ENCODE measurements at places on chromosomes 7 and 10.

- DNase-seq = no peak
Measured at GRCh38 chr10:29140151-29140550, 148.7 kb upstream of the LYZL1 start.

DNA sequence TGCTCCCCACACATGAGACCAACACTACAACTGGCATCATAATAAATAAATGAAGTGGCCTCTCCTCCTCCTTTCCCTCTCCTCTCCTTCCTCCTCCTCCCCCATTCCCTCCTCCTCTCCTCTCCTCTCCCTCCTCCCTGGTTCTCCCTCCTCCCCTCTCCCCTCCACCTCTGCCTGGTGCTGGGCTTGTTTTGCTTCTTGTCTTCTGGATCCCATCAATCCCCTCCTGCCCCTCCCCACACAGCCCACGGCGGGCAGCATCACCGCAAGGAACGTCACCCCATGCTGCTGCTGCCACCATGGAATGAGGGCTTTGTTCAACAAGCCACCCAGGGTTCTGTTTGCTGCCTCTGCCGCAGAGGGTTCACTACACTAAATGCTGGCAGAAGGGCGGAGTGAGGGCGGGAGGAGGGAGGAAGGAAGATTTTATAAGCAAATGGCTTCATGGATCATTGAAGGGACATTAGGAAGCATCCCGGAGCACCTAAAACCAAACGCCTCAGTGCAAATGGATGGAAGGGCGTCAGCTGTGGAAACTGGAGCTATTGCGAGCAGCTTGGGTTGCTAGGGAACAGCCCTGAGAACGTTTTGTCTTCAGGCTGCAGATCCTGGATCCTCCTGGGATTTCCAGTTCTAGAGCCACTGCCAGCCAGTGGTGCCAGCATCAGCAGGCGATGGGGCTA is 379.7 kb upstream of the ZMIZ1 start:
- DNase-seq = peak; percentile 47

DNA sequence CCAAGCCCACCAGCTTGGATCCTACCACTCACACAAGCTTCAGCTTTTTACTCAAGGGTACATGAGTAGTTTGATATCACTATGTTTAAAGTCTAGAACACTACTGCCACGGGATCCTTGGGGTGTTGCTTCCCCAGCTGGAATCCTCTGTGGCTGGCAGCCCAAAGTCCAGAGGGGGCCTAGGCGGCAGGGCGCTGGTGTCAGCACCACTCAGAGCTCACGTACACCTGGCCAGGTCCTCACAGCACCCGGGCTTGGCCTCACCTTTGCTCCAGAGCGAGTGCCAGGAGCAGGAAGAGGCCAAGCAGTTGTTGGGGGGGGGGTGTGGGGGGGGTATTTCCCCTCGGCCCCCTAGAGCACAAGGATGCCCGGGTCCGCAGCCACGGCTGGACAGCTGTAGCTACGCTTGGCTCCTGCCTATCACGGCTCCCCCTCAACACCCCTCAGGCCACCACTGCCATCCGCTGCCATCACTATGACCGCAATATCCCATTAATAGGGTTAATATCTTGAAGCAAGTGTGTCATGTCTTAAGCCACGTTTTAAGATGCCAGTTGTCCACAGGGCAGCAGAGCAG is 17.0 kb downstream of the ZDHHC6 start:
- DNase-seq = no peak

GRCh38 chr7:99762680-99763327 is 21.2 kb downstream of the CYP3A4 start:
- no peak for DNase-seq

DNA sequence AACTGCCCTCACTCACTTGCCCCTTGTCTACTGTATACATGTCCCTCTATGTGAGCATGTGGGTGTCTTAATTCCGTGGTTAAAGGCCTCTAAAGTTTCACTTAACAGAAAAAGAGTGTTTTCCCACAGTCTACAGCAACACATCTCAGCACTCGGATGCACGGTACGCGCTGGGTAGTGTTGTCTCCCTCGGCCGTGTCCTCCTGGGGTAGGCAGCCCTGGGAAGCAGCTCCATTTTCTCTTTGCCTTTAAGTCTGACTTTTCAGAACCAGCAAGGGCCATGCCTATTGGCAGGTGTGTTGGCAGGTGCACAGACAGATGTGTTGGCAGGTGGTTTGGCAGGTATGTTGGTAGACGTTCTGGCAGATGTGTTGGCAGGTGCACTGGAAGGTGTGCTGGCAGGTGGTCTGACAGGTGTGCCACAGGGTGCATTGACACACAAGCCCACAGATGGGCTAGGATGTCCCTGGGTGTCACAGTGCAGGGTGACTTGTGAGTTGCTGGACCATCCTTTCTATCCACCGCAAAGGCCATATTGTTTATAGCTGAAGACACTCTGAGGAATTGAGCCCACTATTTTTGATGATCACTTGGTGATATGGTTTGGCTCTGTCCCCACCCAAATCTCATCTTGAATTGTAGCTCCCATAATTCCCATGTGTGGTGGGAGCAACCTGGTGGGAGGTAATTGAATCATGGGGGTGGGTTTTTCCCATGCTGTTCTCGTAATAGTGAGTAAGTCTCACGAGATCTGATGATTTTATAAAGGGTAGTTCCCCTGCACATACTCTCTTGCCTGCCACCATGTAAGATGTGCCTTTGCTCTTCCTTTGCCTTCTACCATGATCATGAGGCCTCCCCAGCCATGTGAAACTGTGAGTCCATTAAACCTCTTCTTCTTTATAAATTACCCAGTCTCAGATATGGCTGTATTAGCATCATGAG is 296.9 kb downstream of the TNS3 start:
- DNase-seq = no peak

GRCh38 chr7:15515252-15515651 is 46.6 kb downstream of the AGMO start:
- no peak for DNase-seq

GRCh38 chr7:70017357-70017756 is 419.1 kb downstream of the AUTS2 start:
- DNase-seq = no peak

- no peak for DNase-seq
Measured at GRCh38 chr10:470339-471003, 219.0 kb downstream of the DIP2C start.

GRCh38 chr10:72012796-72013195 is 48.6 kb downstream of the CHST3 start:
- DNase-seq = no peak

GRCh38 chr10:61901829-61902444 is 438 bp downstream of the ARID5B start:
- no peak for DNase-seq

DNA sequence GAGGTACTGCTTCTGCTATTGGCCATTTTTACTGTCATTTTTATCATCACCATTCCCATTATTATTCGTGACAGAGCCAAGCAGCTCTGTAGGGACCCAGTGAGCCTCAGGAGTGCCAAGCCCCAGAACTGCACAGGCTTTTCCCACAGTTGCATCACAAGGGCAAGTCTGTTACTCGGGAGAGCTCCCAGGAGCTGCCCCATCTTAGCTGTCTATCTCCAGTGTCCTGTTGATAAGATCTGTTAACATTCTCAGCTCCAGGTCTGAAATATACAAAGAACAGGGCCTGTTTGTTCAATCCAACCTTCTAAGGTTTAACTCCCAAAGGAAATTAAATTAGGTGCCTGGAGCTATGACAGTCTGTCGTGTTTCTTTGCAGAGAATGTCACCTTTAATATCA is 20.2 kb upstream of the TRIM8 start:
- DNase-seq = no peak

DNA sequence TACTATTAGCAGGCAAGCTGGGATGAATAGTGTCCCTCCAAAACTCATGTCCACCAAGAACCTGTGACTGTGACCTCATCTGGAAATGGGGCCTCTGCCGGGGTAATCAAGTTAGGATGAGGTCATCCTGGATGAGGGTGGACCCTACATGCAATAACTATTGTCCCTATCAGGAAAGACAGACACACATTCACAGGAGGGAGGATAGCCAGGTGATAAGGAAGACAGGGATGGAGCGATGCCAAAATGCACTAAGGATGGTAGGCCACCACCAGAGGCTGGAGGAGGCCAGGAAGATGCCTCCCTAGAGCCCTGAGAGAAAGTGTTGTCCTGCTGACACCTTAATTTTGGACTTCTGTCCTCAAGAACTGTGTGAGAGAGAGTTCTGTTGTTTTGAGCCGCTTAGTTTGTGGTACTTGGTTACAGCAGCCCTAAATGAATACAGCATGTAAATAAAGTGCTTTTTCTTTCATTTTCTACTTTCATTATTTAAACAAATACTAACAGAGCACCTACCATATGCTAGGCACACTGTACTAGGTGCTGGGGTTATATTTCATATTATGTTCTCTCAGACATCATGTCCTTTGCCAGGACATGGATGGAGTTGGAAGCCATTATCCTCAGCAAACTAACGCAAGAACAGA is 111.9 kb downstream of the USP6NL start:
- DNase-seq = no peak

GRCh38 chr10:43944381-43945093 is 295.9 kb upstream of the ZNF32 start:
- DNase-seq = no peak

- DNase-seq = no peak
Measured at GRCh38 chr10:48806342-48806741, 121.7 kb downstream of the WDFY4 start.

- DNase-seq = no peak
Measured at GRCh38 chr7:18126281-18126680, 98.6 kb upstream of the PRPS1L1 start.

DNA sequence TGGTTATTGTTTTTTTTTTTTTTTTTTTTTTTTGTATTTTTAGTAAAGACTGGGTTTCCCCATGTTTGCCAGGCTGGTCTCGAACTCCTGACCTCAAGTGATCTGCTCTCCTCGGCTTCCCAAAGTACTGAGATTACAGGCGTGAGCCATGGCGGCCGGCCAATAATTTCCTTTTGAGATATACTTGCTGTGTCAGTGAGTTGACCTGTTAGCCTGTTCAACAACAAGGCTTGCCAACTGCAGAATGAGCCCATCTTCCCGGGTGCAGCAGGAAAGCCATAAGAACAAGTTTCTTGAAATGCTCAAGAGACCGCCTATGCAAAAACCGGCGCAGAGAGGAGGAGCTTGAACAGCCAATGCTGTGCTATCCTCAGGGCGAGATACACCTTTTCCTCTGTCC is 112.5 kb downstream of the PRPF18 start:
- DNase-seq = no peak

GRCh38 chr7:127844707-127845331 is 186.4 kb downstream of the LRRC4 start:
- peak; percentile 14 for DNase-seq

- DNase-seq = no peak
Measured at GRCh38 chr7:317643-318405, 27.9 kb downstream of the FOXL3 start.

- no peak for DNase-seq
Measured at GRCh38 chr10:130041451-130042371, 68.9 kb downstream of the C10orf143 start.

GRCh38 chr10:49094646-49095045 is 20.7 kb downstream of the VSTM4 start:
- no peak for DNase-seq

GRCh38 chr7:44185729-44186128 is 3.5 kb downstream of the GCK start:
- no peak for DNase-seq

DNA sequence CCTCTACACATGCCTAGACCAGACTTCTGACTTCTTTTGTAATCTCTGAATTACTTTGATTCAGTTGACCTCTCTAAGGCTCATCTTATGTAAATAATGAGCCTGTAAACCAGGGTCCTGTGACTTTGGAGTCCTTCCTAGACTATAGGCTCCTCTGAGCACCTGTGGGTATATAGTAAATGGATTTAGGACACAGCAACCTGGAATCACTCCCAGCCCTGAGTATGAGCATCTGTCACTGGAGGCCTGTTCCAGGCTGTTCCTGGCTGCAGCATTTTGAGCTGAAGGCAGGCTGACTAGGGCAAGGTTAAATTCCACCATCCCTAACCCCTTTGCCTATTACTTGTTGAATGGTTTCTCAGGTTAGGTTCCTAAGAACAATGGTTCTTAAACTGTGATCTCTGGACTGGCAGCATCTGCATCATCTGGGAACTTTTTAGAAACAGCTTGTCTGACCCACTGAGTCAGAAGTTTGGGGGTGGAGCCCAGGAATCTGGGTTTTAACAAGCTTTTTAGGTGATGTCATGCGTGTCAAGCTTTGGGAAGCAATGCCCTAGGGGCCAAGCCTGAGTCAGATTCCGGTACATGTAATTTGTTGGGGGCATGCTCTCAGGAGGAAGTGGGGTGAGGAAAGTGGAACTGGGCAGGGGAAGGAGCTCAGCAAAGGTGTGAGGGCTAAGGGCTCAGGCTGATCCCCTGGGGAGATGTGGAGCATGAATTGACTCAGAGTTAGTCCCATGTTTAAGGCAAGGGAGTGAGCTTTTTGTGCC is 28.2 kb downstream of the MINDY4 start:
- peak; percentile 78 for DNase-seq

DNA sequence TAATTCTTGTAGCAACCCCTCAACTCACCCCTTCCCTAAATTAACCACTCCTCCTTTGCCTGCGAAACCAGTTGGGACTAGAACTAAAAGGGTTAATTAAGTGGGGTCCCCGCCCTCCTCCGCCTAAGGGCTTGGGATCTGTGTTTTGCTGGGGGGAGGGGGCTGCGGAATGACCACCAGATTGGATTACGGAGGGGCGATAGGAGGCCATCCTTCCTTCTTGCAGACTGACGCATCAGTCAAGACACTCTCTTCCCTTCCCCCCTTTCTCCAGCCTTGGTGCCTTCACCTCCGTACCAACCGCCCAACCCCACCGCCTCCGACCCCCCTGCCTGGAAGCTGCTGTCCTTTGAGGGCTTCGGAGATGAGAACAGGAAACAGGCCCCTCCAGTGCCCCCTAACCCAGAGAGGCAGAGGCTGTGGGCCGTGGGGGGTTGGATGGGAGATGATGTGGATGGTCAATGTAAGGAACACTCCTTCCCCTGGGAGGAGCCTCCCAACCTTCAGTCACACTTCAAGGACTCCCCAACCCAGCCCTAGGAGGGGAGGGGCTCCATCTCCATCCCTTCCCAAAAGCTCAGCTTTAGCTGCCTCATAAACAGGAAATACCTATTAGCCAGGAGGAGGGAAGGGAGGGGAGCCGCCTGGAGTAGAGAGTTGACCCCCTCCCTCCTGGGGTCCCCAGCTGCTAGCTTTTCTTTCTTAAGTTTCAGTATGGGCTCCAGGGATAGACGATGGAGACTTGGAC is 997 bp upstream of the LDB1 start:
- DNase-seq = peak; percentile 71

DNA sequence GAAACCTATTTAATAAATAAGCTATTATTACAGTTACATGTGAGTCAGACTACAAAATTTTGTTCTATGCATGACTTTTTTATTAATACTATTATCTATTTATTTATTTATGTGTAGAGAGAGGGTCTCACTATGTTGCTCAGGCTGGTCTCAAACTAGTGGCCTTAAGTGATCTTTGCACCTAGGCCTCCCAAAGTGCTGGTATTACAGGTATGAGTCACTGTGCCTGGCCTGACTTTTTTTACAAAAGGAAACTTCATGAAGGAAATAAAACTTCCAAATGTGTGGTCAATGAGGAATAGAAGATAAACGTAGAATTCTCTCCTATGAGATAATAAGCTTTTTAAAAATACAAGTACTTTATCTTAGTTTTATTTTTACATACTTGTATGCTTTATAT is 19.0 kb downstream of the COL28A1 start:
- no peak for DNase-seq

GRCh38 chr7:73489976-73490375 is 32.1 kb downstream of the BAZ1B start:
- no peak for DNase-seq

- no peak for DNase-seq
Measured at GRCh38 chr10:93410697-93411348, 71.3 kb downstream of the MYOF start.

GRCh38 chr7:90613088-90613498 is 17.0 kb downstream of the CDK14 start:
- no peak for DNase-seq
